ENCODE measurements at places on chromosomes 11 and 22. TPM values are rescaled to one million over a fixed set of nuclear protein-coding genes. Genes with fewer than 3 reads are reported as not detected.

- no peak overlapping the region for H3K27ac ChIP-seq
- no peaks in the 10 kb centered on the region for H3K36me3 ChIP-seq
- DNase-seq: no peak
- H3K4me3 ChIP-seq: no peak overlapping the region
These were observed 17.1 kb downstream of the ZNRF3 start for GRCh38 chr22:28900379-28900925.

GRCh38 chr22:35552196-35552842 is 11.7 kb downstream of the RASD2 start:
- peaks cover 5% of the 10 kb centered on the region for H3K4me1 ChIP-seq
- no peaks in the 10 kb centered on the region for H3K36me3 ChIP-seq
- DNase-seq: peak; percentile 82
- H3K27ac ChIP-seq: no peak overlapping the region
- H3K27me3 ChIP-seq: peaks cover 5% of the 10 kb centered on the region
- no peak overlapping the region for H3K4me3 ChIP-seq

GRCh38 chr11:17475666-17476316 is 854 bp downstream of the ABCC8 start:
- H3K36me3 ChIP-seq: no peaks in the 10 kb centered on the region
- H3K27ac ChIP-seq: no peak overlapping the region
- DNase-seq: no peak
- no peak overlapping the region for H3K4me3 ChIP-seq
- H3K4me1 ChIP-seq: no peaks in the 10 kb centered on the region

GRCh38 chr11:121393855-121394254 is 58.3 kb upstream of the SORL1 start:
- no peaks in the 10 kb centered on the region for H3K36me3 ChIP-seq
- peaks cover 9% of the 10 kb centered on the region for H3K4me1 ChIP-seq
- DNase-seq: no peak
- peaks cover 2% of the 10 kb centered on the region for H3K27me3 ChIP-seq

Gene NNMT
- not detected for total RNA-seq

Gene ZNF214
- total RNA-seq: not detected

- no peak overlapping the region for H3K27ac ChIP-seq
- no peaks in the 10 kb centered on the region for H3K36me3 ChIP-seq
- no peak for DNase-seq
- H3K4me1 ChIP-seq: no peaks in the 10 kb centered on the region
These were observed 104.8 kb upstream of the CADM1 start for GRCh38 chr11:115608976-115609375.

Gene BTG4
- total RNA-seq: not detected

Gene ACTN3
- not detected for total RNA-seq

DNA sequence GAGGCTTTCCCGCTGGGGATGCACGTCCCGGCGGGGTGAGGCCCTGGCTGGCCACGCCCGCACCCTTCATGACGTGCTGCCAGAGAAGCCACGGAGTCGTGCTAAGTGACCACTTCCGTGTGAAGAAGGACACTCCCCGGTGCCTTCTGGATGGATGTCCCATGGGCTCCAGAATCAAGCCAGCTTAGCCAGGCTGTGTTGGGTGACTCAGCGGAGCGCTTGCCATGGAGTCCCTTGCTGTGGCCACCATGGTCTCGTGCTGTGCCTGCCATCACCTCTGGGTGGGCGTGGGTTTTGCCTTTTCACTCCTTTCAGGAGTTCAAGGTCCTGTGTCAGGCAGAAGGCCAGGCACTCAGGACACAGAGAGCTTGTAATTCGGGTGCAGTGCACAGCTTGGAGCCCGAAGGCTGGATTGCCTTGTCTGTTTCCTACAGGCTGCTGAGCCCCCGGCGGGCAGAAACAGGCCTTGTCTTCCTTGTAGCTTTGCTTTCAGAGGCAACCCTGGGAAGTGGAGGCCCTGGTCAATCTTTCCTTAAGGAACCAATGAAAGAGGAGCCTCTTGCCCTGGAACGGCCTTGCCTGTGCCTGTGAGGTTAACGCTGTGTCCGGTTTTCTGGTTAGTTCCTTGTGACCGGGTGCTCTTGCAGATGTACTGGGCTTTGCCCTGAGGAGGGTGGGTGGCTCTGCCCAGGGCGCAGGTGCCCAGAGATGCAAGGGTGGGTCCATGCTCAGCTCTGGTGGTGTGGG is 268.6 kb downstream of the TBC1D22A start:
- no peaks in the 10 kb centered on the region for H3K4me1 ChIP-seq
- H3K4me3 ChIP-seq: no peak overlapping the region
- no peaks in the 10 kb centered on the region for H3K36me3 ChIP-seq
- DNase-seq: no peak
- no peak overlapping the region for H3K27ac ChIP-seq

DNA sequence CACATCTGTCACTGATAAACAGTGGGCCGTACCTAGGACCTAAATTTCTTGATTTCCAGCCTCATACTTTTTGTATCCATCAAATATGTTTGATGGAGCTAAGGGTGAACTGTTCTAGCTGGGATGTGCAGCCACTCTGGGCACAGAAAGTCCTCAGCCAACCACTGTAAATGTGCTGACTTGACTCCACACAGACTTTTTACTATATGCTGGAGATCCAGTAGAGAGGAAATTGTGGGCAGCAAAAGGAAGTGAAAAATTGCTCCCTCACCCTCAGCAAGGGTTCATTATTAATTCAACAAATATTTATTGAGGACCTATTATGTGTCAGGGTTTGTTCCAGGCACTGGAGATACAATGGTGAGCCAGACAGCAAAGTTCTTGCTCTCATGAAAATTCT is 54.2 kb upstream of the AMPD3 start:
- H3K4me3 ChIP-seq: no peak overlapping the region
- no peaks in the 10 kb centered on the region for H3K36me3 ChIP-seq
- DNase-seq: no peak

Gene MPEG1
- not detected for total RNA-seq

Gene AIFM3
- total RNA-seq: 0.66 TPM

GRCh38 chr11:62958547-62959421 is 26.0 kb downstream of the SLC22A6 start:
- H3K4me1 ChIP-seq: no peaks in the 10 kb centered on the region
- DNase-seq: no peak
- H3K27me3 ChIP-seq: peaks cover 15% of the 10 kb centered on the region
- no peak overlapping the region for H3K27ac ChIP-seq
- no peaks in the 10 kb centered on the region for H3K36me3 ChIP-seq

DNA sequence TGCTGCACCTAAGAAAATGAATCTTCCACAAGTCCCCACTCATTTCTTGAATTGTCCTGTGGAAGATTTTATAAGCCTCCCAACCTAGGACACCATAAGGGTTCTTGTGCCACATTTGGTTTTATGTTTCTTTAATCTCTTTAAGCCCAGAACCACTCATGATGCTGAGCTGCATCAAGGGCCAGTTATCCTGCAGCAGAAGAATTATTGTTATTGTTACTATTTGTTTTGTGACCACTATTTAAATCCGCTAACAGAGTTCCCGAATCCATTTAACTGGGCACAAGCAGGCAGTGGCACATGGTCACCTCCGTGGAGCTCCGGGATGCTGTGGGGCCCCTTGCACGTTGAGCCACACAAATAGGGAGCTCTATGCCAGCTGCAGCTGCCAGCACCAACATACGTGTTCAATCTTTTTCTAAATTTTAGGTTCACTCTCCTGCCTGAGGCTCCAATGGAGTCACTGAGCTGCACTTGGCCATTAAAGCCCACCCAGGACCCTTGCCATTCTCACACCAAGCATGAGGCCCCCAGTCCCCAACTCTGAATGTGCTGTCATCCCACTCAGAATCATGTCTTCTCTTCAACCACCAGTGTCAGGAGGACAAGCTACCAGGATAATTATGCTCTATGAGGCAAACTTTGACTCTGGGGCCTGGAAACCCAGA is 60.6 kb downstream of the DGCR2 start:
- H3K27me3 ChIP-seq: no peaks in the 10 kb centered on the region
- no peak overlapping the region for H3K27ac ChIP-seq
- no peak overlapping the region for H3K4me3 ChIP-seq
- H3K36me3 ChIP-seq: peaks cover 35% of the 10 kb centered on the region
- H3K4me1 ChIP-seq: no peaks in the 10 kb centered on the region

GRCh38 chr11:74672956-74673692 is 58.1 kb downstream of the CHRDL2 start:
- no peak overlapping the region for H3K4me3 ChIP-seq
- no peak overlapping the region for H3K27ac ChIP-seq
- no peaks in the 10 kb centered on the region for H3K36me3 ChIP-seq
- no peaks in the 10 kb centered on the region for H3K27me3 ChIP-seq

DNA sequence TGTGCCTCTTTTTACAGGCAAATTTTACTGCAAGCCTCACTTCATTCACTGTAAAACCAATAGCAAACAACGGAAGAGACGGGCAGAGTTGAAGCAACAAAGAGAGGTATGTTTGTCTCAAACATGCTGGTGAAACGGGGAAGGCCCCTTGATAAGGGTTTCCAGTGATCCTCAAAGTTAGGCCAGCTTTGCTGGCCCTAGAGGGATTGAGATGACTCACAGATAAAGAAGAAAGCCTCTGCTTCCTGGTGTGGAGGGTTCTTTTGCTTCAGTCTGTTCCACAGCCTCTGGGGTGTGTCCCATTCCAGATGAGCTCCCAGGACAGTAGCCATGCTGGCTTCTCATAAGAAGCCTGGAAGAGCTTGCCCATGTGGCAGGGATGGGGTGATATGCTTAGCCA is 118.9 kb upstream of the PARVA start:
- H3K27ac ChIP-seq: no peak overlapping the region
- no peaks in the 10 kb centered on the region for H3K4me1 ChIP-seq
- no peak for DNase-seq
- H3K4me3 ChIP-seq: no peak overlapping the region
- no peaks in the 10 kb centered on the region for H3K27me3 ChIP-seq

- H3K27ac ChIP-seq: peak overlapping the region; percentile 86
- no peaks in the 10 kb centered on the region for H3K27me3 ChIP-seq
- peak; percentile 66 for DNase-seq
- H3K4me3 ChIP-seq: peak overlapping the region; percentile 11
These were observed 45.7 kb downstream of the TXN2 start for GRCh38 chr22:36435516-36436415.

- no peaks in the 10 kb centered on the region for H3K27me3 ChIP-seq
- H3K27ac ChIP-seq: no peak overlapping the region
- H3K4me3 ChIP-seq: no peak overlapping the region
- H3K4me1 ChIP-seq: no peaks in the 10 kb centered on the region
- H3K36me3 ChIP-seq: no peaks in the 10 kb centered on the region
- DNase-seq: no peak
These were observed 35.1 kb upstream of the PDGFD start for GRCh38 chr11:104199053-104199452.

DNA sequence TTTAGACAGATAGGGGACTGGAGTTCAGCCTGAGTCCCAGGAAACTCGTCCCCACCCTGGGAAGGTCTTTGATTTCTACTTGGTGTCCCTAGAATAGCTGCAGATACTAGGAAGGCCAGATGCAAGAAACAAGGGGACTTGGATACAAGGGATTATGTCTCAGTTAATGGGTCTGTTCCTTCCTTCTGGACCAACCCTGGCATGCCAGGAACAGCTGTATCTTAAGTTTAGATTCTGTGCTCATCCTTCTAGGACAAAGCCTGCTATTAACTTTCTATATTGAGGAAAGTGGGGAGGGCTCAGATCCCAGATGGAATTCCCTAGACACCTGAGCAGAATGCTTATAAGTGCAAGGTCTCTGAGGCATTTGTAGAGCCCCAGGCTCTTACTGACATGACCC is 3.9 kb upstream of the OR52M1 start:
- no peak overlapping the region for H3K4me3 ChIP-seq
- H3K27me3 ChIP-seq: peaks cover 9% of the 10 kb centered on the region
- no peak overlapping the region for H3K27ac ChIP-seq
- H3K36me3 ChIP-seq: no peaks in the 10 kb centered on the region
- no peaks in the 10 kb centered on the region for H3K4me1 ChIP-seq
- DNase-seq: no peak

Gene GUCY1A2
- not detected for total RNA-seq

GRCh38 chr11:9653871-9654270 is 10.0 kb upstream of the SWAP70 start:
- H3K4me3 ChIP-seq: no peak overlapping the region
- H3K4me1 ChIP-seq: no peaks in the 10 kb centered on the region
- H3K36me3 ChIP-seq: no peaks in the 10 kb centered on the region
- no peaks in the 10 kb centered on the region for H3K27me3 ChIP-seq
- no peak overlapping the region for H3K27ac ChIP-seq
- DNase-seq: no peak

- no peak overlapping the region for H3K27ac ChIP-seq
- H3K4me3 ChIP-seq: peak overlapping the region; percentile 66
- H3K36me3 ChIP-seq: no peaks in the 10 kb centered on the region
- H3K27me3 ChIP-seq: peaks cover 16% of the 10 kb centered on the region
- H3K4me1 ChIP-seq: peaks cover 6% of the 10 kb centered on the region
These were observed 654 bp downstream of the TMEM86A start for GRCh38 chr11:18699269-18699596.

Gene GRM5
- not detected for total RNA-seq

All from activated CD8-positive, alpha-beta memory T cell treated with anti-CD3 and anti-CD28 coated beads, Interleukin-2, amount 10 ng/mL, durations not matched to agents 7 days and 5 days (primary cell).